ENCODE measurements at places on chromosomes 11 and 22.
A peak's percentile ranks its signal among the peaks of the same experiment; 100 is the strongest.

GRCh38 chr22:41742918-41743317, 43.6 kb downstream of the MEI1 start:
- DNase-seq, result no peak

DNA sequence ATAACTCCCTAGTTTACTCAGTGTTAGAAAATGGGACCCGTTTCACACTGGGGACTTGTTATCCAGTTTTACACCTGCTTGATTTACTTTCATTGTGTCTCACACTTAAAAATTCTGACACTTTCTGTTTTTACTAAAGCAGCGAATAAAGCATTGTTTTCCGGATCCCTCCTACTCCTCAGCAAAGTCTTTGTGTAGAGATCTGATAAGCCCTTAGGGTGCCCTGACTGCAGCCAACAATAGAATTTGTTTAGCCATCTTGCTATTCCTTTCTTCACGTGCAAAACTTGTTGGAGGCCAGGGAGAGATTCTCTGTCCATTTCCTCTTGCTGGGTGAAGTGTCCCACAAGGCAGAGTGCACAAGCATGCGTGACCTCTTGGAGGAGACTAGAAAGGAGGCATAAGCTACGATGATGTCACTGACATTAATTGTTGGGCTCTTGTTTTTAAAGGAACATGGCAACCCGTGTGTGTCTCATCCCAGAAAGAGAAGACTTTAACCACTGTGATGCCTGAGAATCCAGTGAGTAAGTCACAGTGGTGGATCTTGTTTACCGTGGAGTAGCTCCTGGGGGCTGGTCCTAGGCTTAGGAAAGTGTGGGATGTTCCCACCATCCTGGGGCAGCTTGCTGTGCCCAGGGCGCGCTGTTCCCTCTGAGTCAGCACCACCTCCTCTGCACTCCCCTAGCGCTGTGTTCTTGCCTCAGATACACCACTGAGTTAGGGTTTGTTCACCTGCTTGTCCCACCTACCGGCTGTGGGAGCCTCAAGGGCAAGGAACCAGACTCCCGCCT, 27.7 kb downstream of the MICAL2 start:
- peak; percentile 31 for DNase-seq

DNA sequence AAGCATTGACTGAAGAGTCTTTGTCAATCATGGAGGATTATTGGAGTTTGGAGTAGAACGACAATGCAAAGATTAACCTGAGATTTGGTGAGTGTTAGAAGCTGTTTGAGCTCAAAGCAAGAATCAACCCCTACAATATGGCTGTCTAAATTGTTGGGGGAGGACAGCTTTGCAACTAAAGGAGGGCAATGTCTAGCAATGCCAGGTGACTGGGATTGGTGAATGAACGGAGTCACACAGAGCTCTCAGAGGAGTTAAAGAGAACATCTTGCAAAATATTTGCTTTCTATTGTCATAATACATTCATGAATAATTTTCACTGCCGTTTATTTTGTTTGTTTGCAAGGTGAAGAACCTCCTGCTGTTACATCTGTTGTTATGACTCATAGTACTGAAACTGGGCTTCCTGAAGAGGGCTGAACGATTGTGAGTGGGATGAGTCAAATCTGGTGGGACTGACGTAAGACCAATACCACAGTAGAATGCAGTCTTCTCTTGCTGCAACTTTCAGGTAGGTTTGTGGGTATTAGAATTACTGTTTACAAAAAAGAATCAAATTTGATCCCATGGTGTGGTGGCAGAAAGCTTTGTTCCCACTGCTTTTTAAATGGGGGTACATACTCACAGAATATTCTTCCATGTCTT, 281.9 kb downstream of the CADM1 start:
- no peak for DNase-seq

DNA sequence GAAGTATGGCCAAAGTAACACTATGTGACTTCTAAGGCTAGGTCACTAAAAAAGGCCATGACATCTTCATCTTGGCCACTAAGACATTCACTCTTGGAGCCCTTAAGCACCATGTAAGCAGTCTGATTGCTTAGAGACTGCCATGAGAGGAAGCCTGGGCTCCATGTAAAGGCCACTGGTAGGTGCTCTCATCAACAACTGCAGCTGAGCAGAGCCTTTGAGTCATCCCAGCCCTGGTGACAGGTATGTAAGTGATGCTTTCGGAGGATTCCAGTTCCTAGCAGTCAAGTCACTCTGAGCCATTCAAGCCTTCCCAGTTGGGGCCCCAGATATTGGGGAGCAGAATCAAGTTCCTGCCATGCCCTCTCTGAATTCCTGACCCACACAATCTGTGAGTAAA, 26.2 kb downstream of the GAB2 start:
- no peak for DNase-seq

DNA sequence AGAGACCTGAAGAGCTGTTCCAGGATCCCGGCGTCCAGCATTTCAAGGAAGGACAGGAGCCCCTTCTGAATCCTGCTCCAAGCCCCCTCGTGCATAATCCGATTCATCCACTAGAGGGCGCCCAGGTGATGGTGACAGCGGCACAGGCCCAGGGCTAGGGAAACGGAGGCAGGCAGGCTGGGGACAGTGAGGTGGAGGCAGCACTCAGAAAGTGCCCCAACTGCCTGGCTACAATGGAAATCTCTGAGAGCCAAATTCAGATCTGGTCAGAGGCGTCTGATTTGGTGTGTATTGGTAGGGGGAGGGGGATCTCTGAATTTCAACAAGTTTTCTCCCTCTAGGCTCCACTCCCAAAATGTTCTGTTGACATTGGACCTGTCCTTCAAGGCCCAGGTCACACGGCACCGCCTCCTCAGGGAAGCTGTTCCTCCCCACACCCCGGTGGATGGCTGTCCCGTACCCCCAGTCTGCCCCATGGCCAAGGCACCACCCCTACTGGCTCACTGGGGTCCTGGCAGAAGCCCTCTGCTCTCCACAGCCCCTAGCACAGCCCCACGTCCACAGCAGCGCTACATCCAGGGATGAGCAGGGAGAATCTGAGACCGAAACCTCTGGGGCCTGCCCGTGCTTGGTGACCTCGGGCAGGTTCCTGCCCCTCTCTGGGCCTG, 142.9 kb downstream of the CRYBB2 start:
- peak; percentile 35 for DNase-seq

- DNase-seq, result no peak
Measured at GRCh38 chr11:90309693-90310092, 86.8 kb upstream of the CHORDC1 start.

- no peak for DNase-seq
Measured at GRCh38 chr11:92276773-92277172, 52.2 kb downstream of the FAT3 start.

GRCh38 chr11:134367781-134368180, 36.0 kb downstream of the GLB1L2 start:
- DNase-seq, result no peak

- no peak for DNase-seq
Measured at GRCh38 chr11:104803776-104804175, 94.5 kb downstream of the CASP12 start.

DNA sequence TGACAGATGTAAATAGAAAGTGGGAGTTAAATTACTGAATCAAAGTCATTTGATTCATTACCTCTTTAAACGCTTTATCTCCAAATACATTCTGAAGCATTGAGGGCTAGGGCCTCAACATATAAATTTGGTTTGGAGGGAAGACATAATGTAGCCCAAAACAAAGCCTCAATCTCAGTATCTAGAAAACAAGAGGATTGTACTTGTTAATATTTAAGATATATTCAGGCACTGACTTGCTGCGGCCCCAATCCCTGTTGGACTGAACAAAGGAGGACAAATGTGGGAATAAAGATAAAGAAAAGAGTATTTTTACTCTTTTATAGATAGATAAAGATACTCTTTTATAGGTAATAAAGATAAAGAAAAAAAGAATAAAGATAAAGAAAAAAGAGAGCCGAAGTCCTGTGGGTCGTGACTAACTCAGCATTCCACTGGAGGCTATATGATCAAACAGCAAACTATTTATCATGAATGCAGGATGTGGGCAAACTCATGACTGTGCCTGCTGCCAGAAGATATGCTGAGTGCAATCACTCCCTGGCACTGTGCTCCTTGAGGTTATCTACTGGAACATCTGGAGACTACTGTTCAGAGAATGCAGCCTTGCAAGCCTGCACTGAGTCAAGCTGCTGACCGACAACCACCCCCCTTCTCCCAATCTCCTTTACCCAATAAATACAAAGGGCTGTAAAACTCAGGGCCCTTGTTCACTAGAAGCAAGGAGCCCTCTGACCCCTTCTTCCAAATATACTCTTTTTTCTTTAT, 6.9 kb downstream of the OR10V1 start:
- no peak for DNase-seq

GRCh38 chr11:130849215-130849568, 67.1 kb downstream of the SNX19 start:
- no peak for DNase-seq

GRCh38 chr11:115119146-115119545, 385.1 kb downstream of the CADM1 start:
- DNase-seq, result no peak

DNA sequence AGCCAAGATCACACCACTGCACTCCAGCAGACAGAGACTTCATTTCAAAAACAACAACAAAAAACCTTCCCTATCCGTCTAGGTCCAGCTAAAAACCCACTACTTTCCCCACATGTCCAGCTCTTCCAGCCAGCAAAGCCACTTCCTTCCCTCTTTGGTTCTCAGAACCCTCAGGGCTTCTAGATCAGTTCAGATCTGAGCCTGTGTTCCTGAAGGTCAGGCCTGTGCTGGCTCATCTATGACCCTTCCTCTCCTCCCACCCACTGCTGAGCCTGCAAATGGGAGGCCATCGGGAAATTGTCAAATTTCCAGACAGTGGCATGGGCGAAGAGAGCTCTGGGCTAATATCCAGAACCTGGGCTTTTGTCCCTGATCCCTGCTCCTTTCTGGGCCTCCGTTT, 37.8 kb downstream of the SLCO2B1 start:
- peak; percentile 58 for DNase-seq

GRCh38 chr22:28600546-28601143, 79.0 kb downstream of the TTC28 start:
- peak; percentile 80 for DNase-seq

GRCh38 chr11:31802609-31802989, 8.5 kb downstream of the PAX6 start:
- no peak for DNase-seq

DNA sequence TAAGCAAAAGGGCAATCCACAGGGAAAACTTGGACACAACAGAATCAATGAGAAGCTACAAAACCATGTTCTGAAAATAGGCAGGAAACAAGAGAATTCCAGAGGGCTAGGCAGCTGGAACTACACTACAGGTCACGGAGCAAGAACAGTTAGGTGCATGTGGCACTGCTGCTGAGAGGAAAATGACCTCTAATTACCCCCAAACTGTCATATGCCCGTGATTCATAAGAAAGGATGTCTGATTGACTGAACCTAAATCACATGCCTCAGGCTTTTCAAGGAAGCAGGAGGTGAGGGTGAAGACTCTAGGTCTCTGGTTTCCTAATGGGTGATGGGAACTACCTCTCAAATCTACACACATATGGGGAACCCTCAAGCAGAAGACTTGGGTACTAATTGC, 17.9 kb upstream of the RRAS2 start:
- no peak for DNase-seq

DNA sequence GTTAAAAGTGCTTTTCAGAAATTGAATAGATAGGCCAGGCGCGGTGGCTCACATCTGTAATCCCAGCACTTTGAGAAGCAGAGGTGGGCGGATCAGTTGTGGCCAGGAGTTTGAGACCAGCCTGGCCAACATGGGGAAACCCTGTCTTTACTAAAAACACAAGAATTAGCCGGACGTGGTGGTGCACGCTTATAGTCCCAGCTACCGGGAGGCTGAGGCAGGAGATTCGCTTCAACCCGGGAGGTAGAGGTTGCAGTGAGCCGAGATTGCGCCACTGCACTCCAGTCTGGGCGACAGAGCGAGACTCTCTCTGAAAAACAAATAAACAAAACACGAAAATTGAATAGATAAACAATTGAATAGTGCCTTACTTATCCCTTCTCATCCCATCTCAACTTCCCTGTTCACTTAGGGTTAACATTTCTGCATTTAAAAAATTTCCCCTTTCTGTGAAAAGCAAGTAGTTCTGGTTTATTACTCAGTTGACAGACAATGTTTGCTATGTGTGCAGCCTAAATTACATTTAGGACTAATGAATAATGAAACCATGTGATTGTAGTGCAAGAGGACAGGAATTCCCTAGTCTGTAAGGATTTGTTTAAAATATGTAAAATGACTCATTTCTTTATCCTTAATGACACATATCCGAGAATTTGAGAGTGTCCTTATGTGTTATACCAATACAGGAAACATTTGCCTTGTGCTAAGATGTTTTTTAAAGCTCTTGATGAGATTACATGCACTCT, 6.0 kb downstream of the RNF169 start:
- no peak for DNase-seq

GRCh38 chr11:60592601-60593000, 77.4 kb downstream of the MS4A13 start:
- DNase-seq, result no peak

GRCh38 chr11:37908219-37908548, 1310.1 kb upstream of the RAG2 start:
- no peak for DNase-seq

- no peak for DNase-seq
Measured at GRCh38 chr11:6663794-6664469, 8.3 kb upstream of the DCHS1 start.

DNA sequence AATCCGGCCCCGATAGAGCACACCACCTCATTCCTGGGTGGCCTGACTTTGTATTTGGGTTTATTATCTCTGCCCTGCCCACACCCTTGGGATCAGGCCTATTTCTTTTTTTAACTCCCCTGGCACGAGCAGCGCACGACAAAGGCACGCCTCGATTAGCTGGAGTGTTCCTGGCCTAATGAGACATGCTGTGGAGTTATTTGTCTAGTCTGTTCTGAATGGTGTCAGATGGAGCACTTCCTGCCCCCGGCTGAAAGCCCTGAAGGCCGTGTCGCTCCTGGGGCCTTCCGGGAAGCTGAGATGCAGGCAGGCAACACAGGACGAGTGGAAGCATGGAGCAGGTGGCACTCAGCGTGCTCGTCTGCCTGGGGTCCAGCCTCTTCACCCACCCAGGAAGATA, 47.1 kb downstream of the LARGE1 start:
- DNase-seq, result no peak

DNA sequence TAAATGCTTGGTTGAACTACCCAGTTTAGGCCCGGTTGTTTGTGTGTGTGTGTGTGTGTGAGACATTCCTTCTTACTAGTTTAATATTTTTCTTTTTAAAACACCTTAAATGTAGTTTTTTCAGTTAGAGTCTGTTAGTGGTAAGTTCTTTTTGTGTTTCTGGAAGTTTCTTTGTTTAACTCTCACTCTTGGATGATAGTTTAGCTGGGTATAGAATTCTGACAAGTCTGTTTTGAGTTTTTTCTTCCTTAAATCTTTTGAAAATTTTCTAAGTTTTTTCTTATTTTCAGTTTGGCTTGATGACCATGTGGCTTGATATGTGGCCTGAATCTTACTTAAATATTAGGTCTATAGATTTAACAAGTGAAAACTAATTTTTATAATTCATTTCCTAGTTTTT, 60.1 kb downstream of the PDE3B start:
- no peak for DNase-seq

GRCh38 chr11:118785362-118785761, 5.6 kb downstream of the DDX6 start:
- no peak for DNase-seq

- DNase-seq, result no peak
Measured at GRCh38 chr22:27149921-27150543, 492.6 kb downstream of the MIAT start.

GRCh38 chr11:70305501-70305900, 35.0 kb downstream of the PPFIA1 start:
- DNase-seq, result no peak

GRCh38 chr11:92269021-92269420, 44.4 kb downstream of the FAT3 start:
- DNase-seq, result no peak

- no peak for DNase-seq
Measured at GRCh38 chr11:128764424-128765095, 70.7 kb downstream of the FLI1 start.

All from pons (tissue), 1 donor.